Activated CD4-positive, alpha-beta T cell treated with anti-CD3 and anti-CD28 coated beads, Interleukin-2, amount 50 U/mL, for 48 hours (primary cell): ENCODE measurements at places on chromosomes 3 and 15.

GRCh38 chr15:73699249-73700040 is 15.3 kb downstream of the CD276 start:
- DNase-seq: no peak

DNA sequence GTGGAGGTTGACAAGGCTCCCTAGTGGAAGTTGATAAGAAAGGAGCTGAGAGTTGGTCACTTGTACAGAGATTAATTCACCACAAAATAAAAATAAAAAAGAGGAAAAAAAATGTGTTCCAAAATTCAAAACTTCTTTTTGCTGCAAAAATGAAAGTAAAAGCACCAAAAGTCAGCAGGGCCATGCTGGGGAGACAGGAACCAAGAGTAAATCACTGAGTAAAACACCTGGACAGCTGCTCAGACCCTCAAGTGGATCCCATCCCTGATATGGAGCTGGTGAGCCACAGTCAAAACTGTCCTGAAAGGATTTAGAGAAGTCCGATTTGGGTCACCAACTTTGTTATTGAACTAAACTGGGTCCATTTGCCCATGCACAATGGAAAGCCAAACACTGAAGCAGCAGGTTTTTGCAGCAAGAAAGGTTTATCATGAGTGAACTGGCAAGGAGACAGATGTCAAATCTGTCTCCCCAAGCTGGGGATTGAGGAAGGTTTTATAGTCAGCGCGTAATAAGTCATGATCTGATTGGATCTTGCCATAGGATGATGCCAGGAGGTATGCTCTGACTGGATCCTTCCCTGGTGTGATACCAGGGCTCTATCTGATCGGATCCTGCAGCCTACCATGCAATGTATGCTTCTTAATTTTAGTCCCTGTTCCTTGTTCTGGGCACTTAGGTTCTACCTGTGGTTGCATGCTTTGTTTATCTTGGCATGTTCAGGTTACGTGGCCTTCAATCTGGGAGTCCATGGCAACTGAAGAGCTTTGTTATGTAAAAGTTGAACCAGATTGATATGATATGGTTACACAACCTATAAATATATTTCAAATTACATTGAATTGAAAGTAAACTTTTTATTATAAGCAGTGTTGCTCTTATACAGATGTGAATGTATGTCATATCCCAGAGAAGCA is 313.2 kb downstream of the POLQ start:
- no peak for DNase-seq

DNA sequence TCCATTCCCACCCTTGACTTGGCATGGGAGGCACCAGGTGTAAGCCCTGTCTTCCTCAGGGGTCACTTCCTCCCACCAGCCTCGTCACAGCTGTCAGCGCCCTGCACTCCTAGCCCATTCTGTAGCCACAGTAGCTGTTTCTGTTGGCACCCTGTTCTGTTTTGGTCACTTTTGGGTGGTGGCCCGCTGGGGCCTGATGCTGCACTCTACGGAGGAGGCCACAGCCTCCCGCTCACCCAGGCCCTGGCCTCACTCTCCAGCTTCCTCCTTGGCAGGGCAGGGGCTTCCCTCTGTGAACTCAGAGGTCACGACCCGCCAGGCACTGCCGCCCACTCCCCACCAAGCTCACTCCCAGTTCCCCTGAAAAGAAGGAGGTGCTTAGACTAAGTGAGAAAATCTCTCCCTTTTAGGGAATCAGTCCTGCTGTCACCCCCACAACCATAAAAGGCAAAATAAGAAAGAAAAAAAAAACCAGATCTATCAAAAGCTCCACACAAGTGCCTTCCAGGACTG is 68.4 kb downstream of the MGLL start:
- no peak for DNase-seq

DNA sequence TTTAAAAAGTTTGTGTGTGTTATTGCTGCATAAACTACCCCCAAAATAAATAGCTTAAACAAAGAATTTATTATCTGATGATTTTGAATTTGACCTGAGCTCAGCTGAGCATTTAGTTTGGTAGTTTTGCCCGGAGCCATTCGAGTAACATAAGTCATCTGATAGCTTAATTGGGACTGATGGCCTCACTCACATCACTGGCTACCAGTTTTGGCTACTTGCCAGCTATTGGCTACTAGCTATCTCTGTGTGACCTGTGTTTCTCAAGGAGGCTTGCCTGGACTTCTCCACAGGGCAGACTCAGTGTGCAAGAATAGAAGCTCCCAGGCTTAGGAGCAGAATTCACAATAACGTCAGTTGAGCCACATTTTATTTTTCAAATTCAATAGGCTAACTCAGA is 9.0 kb downstream of the CNTN3 start:
- no peak for DNase-seq

- DNase-seq: no peak
Measured at GRCh38 chr3:196236223-196236622, 19.9 kb downstream of the SLC51A start.

DNA sequence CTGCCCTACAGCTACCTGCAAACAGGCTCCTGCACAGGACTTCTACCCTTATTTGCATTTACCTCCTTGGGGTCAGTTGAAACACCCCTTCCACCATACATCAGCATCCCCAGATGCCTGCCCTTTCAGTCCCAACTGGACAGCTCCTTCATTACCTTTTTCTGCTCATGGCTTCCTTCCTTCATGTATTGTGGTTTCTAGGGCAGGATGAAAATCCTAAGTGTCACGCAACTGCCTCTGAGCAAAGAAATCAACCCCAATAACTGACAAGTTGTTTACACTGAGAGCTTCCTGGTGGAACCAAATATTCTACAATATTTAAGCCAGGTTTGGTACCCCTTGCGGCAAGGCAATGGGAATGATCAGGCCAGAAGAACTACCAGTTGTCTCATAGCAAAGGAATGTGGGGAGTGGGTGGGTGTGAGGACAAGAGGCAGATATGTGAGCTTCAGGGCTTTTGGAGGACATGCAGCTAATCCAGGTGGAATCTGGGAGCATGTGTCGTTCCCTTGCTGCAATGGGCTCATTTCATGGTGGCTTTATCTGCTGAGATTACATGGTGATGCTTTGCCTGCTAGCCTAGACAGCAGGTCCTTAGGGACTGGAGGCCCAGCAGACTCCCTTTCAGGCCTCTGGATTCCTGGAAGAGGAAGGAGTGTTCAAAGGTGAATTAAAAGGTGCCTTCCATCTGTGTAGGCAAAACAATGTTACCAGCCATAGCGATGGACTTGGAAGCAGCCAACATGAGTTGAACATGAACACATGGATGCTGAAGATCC is 34.9 kb downstream of the PPCDC start:
- DNase-seq: no peak

DNA sequence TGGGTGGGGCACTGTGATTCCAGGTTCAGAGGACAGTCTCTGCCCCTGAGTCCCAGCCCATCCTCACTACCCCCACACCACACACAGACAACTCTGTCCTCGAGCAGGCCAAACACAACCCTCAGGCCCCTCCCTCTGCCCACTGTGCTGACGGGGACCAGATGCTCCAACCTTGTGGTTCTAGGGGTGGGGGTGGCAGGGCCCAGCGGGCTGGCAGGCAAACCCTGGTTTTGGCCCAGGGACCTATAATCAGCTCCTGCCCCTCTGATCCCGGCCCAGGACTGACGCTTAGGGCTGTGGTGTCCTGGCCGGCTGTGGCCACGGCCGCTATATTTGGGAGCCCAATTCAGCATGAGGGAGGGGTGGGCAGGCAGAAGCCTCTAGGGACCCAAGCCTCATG is 5.0 kb upstream of the MYL3 start:
- DNase-seq: no peak

DNA sequence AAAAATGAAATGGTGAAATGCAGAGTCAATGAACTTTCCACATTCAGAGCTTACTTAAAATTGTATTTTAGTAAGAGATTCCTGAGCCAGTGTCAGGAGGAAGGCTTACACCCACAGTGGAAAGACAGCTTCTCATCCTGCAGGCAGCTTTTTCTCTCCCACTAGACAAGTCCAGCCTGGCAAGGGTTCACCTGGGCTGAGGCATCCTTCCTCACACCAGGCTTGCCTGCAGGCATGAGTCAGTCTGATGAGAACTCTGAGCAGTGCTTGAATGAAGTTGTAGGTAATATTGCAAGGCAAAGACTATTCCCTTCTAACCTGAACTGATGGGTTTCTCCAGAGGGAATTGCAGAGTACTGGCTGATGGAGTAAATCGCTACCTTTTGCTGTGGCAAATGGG is 3.1 kb downstream of the CCR4 start:
- peak; percentile 37 for DNase-seq

DNA sequence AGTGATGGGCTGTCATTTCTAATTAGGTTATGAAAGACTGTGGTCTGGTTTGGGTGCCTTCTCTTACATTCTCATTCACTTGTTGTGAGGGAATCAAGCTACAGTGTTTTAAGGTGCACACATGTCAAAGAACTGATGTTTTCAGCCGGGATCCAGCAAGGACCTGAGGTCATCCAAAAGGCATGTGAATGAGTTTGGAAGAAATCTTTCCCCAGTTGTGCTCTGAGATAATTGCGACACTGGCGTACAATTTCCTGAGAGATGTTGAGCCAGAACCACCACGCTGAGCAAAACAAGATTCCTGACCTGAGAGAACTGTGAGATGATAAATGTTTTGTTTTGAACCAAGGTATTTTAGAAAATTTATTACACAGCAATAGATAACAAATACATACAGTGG is 295.3 kb upstream of the SLITRK3 start:
- DNase-seq: no peak

GRCh38 chr3:184261854-184262763 is 756 bp upstream of the CAMK2N2 start:
- DNase-seq: peak; percentile 41

DNA sequence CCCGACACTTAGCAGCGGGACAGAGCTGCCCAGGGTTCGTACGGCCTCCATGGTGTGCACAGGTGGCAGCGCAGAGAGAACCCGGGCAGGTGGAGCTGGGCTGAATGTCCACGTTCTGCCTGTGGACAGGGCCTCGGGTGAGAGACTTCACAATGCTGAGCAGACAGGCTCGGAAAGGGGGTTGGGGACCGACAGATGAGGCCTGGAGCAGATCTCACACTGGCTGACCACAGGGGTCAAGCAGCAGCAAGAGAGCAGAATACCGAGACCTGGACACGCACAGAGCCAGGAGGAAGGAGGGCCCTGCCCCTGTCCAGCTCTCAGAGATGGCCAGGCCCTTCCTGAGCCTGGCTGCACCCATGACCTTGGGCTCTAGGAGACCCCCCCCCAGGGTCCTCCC is 83.0 kb downstream of the VGLL4 start:
- DNase-seq: no peak

DNA sequence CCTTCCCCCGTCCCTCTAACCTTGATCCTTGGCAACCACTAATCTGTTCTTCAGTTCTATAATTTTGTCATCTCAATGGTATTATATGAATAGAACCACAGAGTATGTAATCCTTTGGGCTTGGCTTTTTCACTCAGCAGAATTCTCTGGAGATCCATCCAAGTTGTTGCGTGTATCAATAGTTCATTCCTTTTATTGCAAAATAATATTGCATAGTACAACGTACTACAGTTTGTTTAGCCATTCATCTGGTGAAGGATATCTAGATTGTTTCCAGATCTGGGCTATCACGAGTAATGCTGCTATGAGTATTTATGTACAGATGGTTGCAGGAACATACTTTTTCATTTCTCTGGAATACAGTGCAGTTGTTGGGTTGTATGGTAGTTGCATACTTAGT is 76.2 kb downstream of the PLXNA1 start:
- DNase-seq: no peak

DNA sequence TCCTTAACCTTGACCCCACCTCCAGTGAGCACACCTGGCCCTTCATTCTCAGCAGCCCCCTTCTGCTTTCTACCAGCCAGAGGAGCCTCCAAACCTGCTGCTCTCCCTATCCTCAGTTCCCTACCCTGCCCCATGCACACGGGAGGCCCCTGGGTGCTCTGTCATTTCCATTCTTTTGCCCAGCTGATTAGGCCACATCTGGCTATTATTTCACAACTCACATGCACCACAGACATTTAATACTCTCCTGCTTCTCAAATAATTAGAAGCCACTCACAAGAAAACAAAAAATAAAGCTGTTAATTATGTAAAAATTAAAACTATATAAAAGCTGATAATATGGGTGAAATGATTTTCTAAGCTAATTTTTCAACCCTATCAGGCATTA is 50.7 kb downstream of the MYLK start:
- DNase-seq: no peak

DNA sequence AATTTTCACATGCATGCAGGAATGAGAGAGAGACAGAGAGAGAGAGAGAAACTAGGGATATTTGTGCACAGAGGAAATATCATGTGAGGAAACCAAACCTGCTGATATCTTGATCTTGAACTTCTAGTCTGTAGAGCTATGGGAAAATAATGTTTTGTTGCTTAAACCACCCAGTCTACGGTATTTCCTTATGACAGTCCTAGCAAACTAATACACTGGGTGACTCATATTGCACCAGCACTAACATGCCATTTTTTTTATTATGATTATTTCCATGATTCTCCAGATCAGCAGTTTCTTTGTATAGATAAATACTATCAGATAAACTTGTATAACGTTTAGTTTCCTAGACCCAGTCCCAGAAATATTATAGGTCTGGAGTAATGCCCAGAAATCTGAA is 1259.0 kb downstream of the ZPLD1 start:
- no peak for DNase-seq

- DNase-seq: no peak
Measured at GRCh38 chr3:152486364-152486763, 217.6 kb downstream of the MBNL1 start.

GRCh38 chr15:101810876-101811275 is 1.1 kb upstream of the OR4F15 start:
- DNase-seq: no peak

DNA sequence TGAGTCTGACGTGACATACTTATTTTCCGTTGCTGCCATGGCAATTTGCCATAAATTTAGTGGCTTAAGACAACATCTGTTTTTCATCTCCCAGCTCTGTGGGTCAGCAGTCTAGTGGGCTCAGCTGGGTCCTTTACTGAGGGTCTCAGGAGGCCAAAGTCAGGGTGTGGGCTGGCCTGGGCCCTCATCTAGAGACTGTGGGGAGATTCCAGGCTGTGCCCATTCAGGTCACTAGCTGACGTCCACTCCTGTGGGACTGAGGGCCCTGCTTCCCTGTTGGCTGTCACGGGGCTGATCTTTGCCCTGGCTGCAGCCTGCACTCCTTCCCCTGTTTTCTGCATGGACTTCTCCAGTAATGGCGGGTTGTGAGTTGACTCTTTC is 19.1 kb downstream of the FGD5 start:
- DNase-seq: no peak

- DNase-seq: no peak
Measured at GRCh38 chr3:145959457-145960088, 201.4 kb downstream of the PLOD2 start.

DNA sequence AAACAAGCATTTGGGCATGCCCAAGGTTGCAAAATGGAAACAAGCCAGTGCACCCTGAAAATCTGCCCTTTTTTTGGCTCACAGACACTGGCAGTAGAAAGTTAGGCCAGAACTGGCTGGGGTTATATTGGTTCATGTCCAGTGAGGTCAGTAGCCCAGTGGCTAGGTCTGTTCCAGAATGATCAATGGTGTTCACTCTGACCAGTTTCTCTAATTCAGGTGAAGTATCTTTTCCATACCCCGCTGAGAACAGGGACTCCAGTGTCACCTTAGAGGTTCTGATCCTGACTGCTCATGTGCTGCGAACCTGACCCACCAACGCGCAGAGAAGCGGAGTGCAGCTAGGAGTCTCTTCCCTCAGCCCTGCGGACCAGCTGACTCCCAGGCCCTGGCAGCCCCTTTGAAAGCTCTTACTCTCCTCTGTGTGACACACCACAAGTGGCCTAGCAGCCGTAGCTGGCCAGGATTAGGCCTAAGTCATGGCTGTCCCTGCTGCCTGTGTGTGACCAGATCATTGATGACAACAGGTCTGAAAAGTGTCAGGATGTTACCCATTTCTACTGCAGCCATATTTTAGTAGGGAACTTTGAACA is 123.5 kb downstream of the GHSR start:
- no peak for DNase-seq

- no peak for DNase-seq
Measured at GRCh38 chr3:146625186-146625775, 20.1 kb upstream of the PLSCR5 start.
